ENCODE measurements at places on chromosomes 16 and 17.

- DNase-seq = no peak
Measured at GRCh38 chr17:47288531-47289116, 35.0 kb downstream of the ITGB3 start.

GRCh38 chr17:4258867-4259266 is 4.9 kb downstream of the ANKFY1 start:
- DNase-seq = no peak

GRCh38 chr17:28474111-28474531 is 677 bp downstream of the SLC13A2 start:
- DNase-seq = no peak

GRCh38 chr17:917941-918740 is 61.4 kb downstream of the NXN start:
- DNase-seq = peak; percentile 47

- no peak for DNase-seq
Measured at GRCh38 chr16:507996-508395, 19.5 kb upstream of the CAPN15 start.

DNA sequence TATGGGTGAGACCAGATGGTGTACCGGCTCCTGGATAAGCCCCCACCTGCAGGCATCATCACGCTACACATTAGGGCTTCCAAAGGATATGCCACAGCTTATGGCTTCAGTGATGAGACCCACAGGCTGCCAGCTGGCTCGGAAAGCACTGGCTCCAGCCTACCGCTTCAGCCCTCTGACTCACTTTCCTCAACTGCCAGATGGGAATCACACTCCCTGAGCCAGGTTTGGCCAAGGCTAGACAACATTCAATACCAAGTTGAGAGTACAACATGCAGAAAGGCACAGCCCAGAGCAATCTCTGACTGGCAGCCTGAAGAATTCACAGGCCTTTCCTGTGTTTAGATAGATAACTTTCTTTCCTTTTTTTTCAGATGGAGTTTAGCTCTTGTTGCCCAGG is 10.3 kb downstream of the CENPV start:
- DNase-seq = peak; percentile 57

DNA sequence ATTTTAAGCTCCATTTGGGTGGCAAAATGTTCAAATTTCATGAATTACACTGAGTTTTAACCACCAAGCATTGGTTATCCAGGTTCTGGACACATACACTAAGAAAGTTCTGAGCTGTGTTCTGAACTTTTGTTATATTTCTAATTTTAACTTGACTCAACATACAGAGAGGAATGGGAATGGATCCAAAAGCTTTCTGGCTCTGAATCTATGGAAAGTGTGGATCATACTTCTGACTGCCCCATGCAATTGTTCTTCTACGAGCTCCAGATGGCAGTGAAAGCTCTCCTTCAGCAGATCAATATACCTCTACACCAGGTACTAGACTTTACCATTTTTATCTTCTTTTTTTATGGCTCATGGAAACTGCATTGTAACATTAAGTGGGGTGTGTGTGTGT is 113.0 kb upstream of the NOG start:
- no peak for DNase-seq

- DNase-seq = peak; percentile 50
Measured at GRCh38 chr16:31386157-31386984, 6.8 kb upstream of the ITGAD start.

DNA sequence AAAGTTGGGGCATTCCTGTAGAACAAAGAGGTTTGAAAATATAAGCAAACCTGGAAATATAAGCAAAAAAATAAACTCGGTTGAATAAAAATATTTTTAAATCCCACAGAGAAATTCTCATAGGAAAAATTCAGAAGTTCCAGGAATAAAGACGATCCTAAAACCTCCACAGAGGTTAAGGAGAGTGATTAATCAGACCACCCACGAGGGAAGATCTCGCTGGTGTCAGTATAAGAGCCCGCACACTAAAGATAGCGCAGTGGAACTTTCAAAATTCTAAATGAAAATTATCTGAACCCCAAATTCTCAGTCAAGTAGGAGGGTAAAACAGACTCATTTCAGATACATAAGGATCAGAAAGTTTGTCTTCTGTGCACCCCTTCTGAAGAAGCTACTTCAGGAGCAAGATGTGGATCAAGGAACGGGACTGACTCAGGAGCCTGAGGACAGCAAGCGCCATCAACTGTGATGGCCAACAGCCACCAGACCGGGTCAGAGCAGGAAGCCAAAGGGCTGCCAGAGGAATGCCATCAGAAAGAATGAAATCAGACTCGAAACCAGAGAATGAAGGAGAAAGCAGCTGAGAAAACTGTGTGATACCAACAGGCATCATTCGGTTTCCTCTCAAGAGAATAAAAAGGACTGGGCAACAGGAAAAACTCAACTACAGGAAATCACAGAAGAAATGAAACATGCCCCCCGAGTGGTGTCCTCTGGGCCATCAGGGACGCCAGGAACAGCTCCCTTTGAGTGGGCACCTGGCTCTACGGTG is 66.9 kb downstream of the CYTH1 start:
- peak; percentile 23 for DNase-seq

DNA sequence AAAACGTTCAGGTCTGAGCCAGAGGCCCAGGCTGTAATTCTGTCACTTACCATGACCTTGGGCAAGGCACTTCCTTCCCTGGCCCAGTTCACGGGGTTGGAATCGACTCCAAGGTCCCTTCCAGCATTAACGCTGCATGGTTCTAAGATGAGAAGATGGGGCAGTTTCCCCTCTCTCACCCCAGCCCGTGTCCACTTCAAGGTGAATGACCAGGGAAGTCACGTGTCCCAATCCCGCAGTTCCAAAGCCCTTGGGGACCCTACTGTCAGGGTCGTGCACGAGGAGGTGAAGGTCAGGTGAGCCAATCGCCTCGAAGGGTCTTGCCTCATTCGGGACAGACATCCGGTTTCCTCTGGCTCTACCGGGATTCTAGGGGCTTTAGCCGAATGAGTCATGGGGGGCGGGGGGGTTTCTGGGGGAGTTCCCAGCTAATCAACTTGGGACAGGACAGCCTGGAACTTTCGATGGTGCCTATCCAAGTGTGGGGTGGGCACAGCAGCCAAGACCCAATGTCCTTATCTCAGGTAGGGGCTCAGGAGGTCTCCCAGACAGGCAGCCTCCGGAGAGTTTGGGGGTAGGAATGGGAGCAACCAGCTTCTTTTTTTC is 762 bp upstream of the CSF3 start:
- DNase-seq = no peak

GRCh38 chr17:9509236-9509816 is 66.3 kb downstream of the STX8 start:
- DNase-seq = no peak

GRCh38 chr17:28573040-28573380 is 1.7 kb upstream of the PIGS start:
- no peak for DNase-seq

- DNase-seq = peak; percentile 96
Measured at GRCh38 chr17:8186787-8187516, 3.0 kb downstream of the BORCS6 start.

- no peak for DNase-seq
Measured at GRCh38 chr17:11940904-11941303, 56.4 kb downstream of the ZNF18 start.

DNA sequence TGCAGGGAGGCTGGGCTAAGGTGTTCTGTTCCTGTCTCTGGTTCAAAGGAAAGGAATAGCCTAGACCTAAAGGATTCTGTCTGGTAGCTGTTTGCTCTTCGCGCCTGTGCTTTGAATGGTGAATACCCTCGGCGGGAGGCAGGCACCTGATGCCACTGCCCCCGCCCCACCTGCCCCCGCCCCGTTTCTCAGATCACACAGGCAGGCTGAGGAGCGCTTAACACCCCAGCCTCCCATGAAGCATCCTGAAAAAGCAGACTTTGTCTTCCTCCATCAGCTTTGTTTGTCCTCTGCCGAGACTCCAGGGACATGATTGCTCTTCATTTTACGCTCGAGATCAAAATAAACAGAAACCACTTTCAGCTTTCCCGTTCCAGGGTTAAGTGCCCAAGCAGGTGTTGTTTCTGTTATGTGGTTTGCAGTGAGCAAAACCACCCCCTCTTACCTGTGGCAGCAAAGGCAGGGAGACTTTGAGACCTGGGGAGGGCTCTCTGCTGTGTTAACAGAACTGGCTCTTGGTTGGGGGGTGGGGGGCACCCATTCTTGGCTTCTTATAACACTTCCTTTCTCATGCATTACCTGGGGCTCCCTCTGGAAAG is 452.1 kb downstream of the WWOX start:
- no peak for DNase-seq

GRCh38 chr16:28975158-28975599 is 601 bp downstream of the SPNS1 start:
- DNase-seq = no peak

DNA sequence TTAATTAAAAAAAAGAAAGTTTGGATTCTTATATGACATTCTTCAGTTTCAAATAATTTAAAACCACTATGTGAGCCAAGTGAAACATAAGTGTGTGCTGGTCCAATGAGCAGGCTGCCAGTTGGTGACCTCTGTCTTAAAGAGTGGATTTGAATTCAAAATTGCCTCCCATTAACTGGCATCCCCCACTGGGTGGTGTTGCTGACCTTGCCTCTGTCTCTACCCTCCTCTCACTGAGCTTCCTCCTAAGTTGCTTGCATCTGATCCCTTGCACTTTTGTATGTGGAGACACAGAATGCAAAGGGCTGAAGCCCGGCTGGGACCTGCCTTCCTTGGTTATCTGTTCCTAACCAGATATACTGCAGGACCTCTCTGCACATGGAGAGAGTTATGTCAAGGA is 160.6 kb downstream of the CYLD start:
- no peak for DNase-seq

GRCh38 chr16:29114574-29114973 is 129.7 kb downstream of the LAT start:
- no peak for DNase-seq

DNA sequence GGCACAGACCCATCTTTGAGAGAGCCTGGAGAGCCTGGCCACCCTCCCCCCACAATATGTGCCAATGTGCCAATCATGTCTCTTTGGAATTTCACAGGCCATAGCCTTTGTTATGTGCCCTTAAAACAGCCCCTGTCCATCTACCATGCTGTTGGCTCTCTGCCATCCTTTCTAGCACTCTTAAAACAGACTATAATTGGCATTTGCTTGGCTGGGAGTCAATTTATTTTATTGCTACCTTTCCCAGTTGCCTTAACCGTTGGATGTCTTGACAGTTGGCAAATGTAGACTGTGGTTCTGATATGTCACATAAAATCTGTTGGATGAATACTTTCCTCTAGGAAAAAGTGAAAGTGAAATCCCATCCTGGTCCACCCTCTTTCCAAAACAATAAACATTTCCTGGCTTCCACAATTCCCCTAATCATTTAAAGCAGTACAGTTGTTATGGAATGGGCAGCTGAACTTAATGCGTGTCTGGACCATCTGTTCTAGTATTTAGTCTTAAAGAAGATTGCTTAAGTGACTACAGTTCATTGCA is 394.0 kb downstream of the KCNJ2 start:
- peak; percentile 21 for DNase-seq

- no peak for DNase-seq
Measured at GRCh38 chr16:57533431-57534336, 2.7 kb downstream of the CCDC102A start.

GRCh38 chr17:66392783-66393437 is 90.5 kb downstream of the PRKCA start:
- DNase-seq = no peak

GRCh38 chr16:68296291-68296690 is 14.5 kb downstream of the SLC7A6OS start:
- DNase-seq = no peak

GRCh38 chr16:84732674-84733352 is 33.0 kb downstream of the USP10 start:
- no peak for DNase-seq
